Endothelial cell (in vitro differentiated cells): ENCODE measurements at places on chromosomes 1 and 21.

GRCh38 chr1:97412166-97412565 is 508.7 kb downstream of the DPYD start:
- no peaks in the 10 kb centered on the region for H3K4me1 ChIP-seq
- H3K27ac ChIP-seq = no peak overlapping the region
- H3K4me3 ChIP-seq = no peak overlapping the region
- H3K36me3 ChIP-seq = no peaks in the 10 kb centered on the region
- no peaks in the 10 kb centered on the region for H3K27me3 ChIP-seq
- no peak for DNase-seq

GRCh38 chr1:24890887-24891286 is 39.2 kb downstream of the RUNX3 start:
- DNase-seq = no peak
- no peaks in the 10 kb centered on the region for H3K4me1 ChIP-seq
- H3K27me3 ChIP-seq = peaks cover 2% of the 10 kb centered on the region
- peaks cover 9% of the 10 kb centered on the region for H3K36me3 ChIP-seq
- H3K4me3 ChIP-seq = no peak overlapping the region

DNA sequence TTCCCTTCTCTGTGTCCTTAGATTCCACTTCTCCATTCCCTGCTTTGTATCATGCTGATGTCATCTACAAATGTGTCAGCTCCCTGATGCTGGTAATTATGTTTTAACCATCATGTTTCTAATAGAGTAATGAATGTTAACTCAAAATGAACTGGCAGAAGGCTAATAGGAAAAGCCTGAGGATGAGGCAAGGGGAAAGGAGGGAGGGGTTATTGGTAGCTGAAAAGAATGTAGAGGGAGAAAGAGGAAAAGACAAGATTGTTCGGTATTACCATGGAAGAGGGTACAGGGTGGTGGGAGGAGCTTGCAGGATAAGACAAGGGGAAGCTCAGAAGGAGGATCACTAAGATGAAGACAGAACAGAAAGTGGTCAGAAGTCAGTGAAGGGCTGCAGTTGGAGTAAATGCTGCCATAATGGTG is 150.9 kb downstream of the ZC3H11B start:
- H3K4me3 ChIP-seq = no peak overlapping the region
- no peaks in the 10 kb centered on the region for H3K36me3 ChIP-seq
- DNase-seq = no peak

DNA sequence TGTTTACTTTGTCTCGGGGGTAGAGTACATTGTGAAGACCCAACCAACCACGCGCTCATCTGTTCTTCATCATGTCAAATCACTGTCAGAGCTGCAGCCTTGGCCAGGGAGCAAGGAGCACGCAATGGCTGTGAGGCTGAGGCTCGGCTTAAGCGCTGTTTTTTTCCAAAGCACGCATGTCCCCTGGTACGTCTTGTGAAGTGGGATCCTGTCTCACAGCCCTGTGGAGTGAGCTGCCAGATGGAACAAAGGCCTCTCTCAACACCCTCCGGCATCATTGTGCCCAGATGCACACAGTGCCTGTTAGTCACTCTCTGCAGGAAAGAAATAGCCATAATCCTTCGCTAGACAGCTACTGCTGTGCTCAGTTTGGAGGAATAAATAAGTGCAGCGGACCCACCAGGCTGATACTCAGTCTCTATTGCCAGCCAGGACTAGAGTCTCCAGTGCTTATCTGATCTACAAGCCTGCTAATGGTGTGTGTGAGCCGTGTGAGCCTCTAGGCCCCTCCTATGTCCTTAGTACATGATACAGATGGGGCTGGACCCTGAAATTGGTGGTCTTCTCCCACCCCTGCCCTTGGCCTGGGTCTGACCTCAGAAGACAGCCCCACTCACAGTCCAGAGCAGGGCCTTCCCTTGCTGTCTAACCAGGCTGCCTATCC is 91.3 kb upstream of the COA6 start:
- H3K4me1 ChIP-seq = no peaks in the 10 kb centered on the region
- H3K27me3 ChIP-seq = no peaks in the 10 kb centered on the region
- DNase-seq = no peak
- H3K36me3 ChIP-seq = no peaks in the 10 kb centered on the region
